ENCODE measurements at places on chromosomes 4 and X.

DNA sequence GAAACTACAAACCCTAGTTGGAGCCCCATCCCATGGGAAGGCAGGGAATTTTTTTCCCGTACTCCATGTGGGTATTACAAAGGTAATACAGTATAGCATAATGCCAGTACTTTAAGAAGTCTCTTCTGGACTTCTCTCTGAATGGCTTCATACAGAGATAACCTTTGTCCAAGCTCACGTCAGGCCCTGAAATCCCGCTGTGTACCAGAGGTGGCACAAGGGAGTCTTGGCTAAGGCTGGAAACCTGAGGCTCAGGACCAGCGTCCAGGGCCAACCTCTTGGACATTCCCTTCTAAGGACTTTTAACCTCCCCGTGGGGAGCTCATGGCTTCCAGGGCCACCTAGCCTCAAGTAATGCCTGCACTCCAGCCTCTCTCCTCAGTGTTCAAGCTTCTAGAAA is 338.9 kb upstream of the FAM241A start:
- peak; percentile 0 for DNase-seq

DNA sequence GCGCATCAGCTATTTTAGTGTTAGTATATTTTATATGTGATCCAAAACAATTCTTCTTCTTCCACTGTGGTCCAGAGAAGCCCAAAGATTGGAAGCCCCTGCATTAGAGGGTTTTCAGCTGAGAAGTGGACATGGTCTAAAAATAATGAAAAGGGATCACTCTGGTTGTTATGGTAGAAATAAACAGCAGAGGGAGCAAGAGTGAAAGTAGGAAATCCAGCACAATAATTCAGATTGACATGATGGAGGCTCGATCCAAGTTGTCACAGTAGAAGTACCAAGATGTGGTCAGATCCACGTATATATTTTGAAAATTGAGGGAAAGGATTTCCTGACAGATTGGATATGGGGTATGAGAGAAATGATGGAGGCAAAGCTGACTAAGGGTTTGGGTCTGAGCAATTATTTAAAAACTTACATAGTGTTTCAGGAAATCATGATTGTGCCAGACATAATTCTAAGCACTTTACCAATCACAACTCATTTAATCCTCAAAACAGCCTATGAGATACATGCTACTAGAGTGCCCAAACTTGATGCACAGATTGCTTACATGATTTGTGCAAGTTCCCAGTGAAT is 17.0 kb upstream of the TMEM144 start:
- peak; percentile 29 for DNase-seq

DNA sequence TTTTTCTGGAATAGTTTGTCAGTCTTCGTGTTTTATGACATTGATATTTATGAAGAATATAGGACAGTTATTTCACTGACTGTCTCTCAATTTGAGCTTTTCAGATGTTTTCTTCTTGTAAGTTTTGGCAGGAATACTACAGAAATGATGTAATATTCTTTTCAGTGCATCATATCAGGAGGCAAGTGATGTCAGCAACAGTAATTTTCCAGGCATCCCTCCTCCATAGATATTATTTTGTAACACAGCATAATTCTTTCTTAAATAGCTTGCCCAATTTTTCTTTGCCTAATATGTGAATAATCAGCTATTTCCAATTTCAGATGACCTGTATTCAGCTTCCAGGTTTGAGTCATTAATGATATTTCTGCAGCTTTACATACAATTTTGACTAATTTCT is 211.1 kb downstream of the ADGRL3 start:
- DNase-seq, result no peak

DNA sequence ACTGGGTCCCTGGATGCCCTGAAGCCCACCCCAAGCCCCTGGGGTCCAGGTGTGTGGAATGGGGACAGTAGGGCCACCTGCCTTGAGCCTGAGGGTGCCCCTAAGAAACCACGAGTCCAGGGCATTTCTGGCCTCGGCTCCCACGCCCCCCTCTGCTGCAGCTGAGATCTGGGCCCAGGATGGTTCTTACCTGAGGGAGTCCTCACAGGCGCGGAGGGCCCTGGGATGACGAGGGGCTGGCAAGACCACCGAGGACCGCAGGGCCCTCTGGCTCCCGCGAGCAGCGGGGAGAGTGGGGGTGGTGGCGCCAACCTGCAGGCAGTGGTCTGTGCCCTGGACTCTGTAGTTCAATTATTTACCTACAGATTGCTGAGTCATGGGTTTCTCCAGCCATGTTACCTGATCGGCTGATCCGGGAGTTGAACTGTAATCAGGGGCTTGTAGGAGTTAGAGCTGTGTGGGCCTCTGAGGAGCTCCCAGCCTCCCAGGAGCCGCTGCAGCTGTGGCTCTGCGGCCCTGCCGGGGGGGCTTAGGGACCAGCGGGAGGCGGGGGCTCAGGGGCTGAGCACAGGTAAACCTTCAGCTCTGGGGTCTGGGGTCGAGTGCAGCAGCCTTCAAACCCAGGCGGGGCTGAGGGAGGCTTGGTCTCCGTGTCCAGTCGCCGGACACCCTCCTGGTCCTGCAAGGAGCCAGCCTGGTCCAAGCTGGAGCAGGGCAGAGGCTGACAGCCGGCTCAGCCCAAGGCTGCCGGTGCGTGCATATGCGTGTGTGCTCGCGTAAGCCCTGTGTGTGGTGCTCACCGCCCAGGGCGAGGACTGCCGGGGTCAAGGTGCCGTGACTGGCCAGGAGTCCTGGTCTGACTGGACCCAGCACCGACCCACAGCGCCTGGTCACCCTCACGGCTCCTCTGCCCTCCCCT is at the start of gene SLC26A1:
Gene SLC26A1 (minus strand): TSS at position 294 of the 919 bp plus-strand sequence. CDS start 1,701 bp downstream, outside the sequence.
- no peak for DNase-seq
